Stimulated activated CD8-positive, alpha-beta memory T cell treated with anti-CD3 and anti-CD28 coated beads, Interleukin-7, amount 100 ng/mL, for 1 hour (primary cell): ENCODE measurements at places on chromosomes 12 and 14.

GRCh38 chr14:55336691-55337090 lies 65.5 kb downstream of the FBXO34 start:
- no peak for DNase-seq

- no peak for DNase-seq
Measured at GRCh38 chr14:21019366-21019765, 5.5 kb downstream of the NDRG2 start.

- DNase-seq, result no peak
Measured at GRCh38 chr12:43226151-43226550, 325.9 kb downstream of the ADAMTS20 start.

DNA sequence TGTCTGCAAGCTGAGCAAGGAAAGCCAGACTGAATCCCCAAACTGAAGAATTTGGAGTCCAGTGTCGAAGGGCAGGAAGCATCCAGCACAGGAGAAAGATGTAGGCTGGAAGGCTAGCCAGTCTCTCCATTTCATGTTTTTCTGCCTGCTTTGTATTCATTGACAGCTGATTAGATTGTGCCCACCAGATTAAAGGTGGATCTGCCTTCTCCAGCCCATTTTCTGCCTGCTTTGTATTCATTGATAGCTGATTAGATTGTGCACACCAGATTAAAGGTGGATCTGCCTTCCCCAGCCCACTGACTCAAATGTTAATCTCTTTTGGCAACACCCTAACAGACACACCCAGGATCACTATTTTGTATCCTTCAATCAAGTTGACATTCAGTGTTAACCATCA lies 85.3 kb downstream of the PLBD1 start:
- DNase-seq, result no peak

DNA sequence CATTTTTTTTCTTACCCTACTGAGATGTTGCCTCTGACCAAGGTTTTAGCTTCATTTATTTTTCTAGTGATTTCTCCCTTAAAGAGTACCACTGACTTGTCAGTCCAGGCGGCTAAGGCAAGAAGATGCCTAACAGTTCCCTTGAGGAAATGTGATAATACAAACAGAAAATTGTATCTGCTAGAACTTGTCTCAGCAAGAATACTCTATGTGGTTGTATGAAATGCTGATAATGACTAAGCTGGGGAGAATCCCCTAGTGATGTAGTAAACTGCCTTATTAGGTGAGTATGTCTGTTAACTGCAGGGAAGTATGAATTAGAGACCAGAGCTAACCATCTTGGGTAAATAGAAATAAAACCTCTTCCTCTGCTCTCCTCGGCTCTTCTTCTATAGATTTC lies 6.7 kb downstream of the C12orf54 start:
- no peak for DNase-seq

DNA sequence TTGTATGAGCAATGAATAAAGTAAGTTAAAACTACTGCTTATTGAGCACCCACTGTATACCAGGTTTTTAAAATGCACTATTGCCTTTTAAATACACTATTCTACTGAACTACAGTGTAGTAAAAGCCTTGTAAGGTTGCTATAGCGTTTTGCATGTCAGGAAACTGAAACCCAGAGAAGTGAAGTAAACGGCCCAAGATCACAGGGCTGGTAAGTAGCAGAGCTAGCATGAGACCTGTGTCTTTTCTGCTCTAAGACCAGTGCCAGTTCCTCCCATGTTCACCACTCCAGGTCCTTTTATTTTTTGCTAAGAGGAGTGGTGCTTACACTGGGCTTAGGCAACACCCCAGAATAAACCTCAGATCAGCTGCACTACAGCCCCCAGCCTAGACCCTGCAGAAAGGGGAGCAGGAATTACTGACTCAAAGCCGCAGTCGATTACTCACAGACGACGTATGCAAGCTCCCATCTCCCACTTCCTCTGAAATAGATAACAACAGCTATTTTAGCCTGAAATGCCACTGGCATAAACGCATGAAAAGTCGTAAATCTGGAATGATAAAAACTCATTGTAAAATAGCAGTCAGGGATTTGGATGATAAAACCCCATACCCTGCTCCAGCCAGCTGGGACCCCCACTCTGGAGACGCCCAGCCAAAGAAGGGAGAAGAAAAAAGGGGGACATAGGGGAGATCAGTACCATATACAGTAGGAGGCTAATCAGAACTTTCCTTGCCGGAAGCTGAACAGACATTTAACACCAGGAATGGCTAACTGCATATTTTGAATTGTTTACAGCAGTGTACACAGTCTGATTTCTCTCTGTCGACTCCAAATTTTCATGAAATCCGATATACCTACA lies 108.3 kb downstream of the NUAK1 start:
- DNase-seq, result no peak

GRCh38 chr14:21612324-21612723 lies 22.4 kb downstream of the OR10G2 start:
- DNase-seq, result no peak

DNA sequence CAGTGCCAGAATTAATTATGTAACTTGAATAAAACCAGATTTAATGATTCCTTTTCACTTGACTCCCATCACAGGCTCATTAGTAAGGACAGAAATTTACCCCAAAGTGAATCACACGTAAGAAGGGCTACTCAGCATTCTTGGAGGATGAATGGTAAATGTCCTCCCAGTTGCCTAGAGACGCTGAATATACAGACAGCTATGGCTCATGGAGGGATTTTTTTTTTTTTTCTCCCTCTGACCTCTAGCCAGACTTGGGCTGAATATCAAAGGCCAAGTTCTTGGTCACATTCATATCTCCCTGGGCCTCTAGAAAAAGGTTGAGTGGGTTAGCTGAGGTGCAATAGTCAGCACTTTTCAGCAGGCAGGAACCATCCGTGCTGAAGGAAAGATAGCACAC lies 77.5 kb downstream of the PHLDA1 start:
- DNase-seq, result no peak

- no peak for DNase-seq
Measured at GRCh38 chr12:8018666-8019581, 13.6 kb upstream of the FOXJ2 start.

DNA sequence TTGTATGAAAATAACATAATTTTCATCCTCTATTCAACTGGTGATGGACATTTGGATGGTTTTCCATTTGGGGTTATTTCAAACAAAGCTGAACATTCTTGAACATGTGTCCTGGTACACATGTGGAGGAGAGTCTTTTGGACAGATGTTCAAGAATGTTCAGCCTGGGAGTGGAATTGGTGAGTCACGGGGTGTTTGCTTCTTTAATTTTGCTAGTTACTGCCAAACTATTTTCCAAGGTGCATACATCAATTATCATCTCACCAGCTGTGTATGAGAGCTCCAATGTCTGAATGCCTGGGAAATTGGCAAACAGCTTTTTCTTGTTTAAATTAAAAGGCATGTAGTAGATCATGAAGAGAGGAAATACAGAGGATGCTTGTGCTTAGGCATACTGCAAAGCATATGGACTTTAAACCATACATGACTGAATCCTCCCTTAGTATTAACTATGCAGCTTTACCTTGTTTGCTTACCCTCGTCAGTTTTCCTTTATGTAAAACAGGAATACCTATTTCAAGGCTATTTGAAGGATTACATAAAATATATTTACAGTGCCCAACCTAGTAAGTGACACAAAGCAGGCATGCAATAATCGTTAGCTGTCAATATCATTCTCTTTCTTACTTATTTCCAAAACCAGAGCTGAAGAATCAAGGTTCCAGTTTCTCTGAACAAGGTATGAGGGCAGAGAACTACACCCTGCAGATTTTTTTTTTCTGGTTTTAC lies 152.1 kb downstream of the ITPR2 start:
- DNase-seq, result no peak

DNA sequence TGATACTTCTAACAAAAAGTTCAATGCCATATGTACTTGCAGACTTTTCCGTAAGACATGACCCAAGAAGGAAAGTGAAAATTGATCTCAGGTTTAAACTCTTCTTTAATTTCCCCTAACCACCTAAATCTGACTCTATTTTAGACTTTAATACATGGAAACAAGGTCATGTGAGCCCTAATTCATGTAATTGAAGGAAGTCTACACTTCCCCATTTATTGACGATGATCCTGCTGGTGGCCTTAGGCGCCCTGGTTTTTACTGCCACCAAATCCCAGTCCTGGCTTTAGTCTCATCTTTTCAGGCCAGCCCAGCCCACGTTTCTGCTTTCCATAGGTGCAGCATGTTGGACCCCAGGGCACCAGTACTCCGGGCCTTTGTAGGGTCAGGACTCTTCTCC lies 157.9 kb downstream of the PELI2 start:
- DNase-seq, result no peak

GRCh38 chr14:51605575-51605974 lies 46.1 kb upstream of the FRMD6 start:
- no peak for DNase-seq

DNA sequence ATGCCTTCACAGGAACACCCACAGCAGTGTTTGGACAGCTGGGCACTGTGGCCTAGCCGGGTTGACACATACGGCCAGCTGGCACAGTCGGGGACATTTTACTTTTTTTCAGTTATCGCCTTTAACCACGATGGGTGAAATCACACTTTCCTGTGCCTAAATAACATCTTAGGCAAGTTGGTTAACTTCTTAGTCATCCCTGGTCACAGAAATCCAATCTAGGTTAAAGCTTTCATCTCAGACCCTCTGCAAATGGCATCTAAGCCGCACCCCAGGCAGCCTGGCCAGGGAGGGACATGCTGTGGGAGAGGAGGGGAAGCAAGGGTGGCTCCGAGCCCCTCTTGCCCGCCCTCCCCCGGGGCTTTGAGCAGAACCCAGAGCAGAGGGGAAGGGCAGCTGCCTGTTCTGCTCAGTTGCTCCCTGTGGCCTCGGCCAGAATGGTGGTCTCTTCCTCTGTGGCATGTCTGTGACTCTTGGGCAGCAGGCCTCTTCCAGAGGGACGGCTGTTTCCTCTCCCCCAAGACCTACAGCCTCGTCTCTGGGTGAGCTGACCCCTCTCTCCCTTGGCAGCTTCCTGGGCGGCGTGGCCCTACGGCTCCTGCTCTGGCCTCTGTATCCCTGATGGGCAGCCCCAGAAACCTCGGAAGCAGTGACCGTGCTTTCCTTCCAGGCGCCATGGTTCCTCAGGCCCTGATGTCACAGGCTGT lies 85.4 kb upstream of the DYNC1H1 start:
- no peak for DNase-seq

- no peak for DNase-seq
Measured at GRCh38 chr12:3646561-3647241, 106.2 kb downstream of the CRACR2A start.

DNA sequence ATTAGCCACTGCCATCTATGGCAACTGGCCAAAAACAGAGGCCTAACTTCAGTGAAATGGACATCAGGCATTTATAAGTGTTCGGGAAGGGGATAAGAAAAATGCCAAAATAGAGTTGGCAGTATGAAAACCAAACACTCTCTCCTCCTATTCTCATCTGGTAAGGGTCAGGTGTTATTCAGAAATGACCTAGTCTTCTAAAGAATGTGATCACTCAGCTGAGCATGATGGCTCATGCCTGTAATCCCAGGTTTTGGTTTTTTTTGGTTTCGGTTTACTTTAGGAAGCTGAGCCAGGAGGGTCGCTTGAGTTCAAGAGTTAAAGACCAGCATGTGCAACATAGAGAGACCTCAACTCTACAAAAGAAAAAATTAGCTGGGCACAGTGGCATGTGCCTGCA lies 170.3 kb downstream of the GRIN2B start:
- no peak for DNase-seq

DNA sequence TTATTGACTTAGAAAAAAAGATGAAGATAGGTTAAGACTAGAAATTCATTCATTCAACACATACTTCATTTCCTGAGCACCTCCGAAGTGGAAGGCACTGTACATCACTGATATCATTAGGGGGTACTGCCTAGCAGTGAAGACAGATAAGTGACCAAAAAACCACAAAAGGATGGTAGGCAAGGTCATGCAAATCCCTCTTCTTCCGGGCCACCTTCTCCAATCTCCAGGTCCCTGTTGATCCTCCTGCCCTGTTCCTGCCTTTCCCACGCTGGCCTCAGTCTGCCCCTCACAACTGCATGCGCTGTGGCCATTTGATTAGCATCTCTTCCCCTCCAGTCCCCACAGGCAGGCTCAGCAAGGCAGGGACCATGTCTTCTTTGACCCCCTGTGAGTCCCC lies 60.8 kb downstream of the SETD3 start:
- DNase-seq, result no peak

DNA sequence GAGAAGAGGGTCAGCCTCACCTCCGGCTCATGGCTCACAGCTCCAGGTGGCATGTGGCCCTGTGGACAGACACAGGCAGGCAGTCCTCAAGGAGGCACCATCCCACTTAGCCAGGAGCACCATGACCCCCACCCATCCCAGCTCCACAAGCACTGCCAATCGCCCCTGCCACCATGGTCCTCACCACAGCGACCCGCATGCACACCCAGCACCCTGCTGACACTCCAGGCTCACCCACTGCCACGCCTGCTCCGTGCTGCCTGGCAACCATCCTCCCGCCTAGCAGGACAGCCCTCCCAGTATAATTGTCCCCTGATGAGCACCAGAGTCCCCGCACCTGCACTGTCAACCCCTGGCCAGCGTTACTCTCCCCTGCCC lies 50.9 kb downstream of the TRPV4 start:
- no peak for DNase-seq

GRCh38 chr14:50396631-50397389 lies at the start of gene CDKL1:
TSS of gene CDKL1 (minus strand) at chr14:50396881. CDS start at chr14:50395868, 1,013 bp downstream.
- DNase-seq, result no peak

- no peak for DNase-seq
Measured at GRCh38 chr12:27549236-27549800, 25.3 kb downstream of the PPFIBP1 start.

DNA sequence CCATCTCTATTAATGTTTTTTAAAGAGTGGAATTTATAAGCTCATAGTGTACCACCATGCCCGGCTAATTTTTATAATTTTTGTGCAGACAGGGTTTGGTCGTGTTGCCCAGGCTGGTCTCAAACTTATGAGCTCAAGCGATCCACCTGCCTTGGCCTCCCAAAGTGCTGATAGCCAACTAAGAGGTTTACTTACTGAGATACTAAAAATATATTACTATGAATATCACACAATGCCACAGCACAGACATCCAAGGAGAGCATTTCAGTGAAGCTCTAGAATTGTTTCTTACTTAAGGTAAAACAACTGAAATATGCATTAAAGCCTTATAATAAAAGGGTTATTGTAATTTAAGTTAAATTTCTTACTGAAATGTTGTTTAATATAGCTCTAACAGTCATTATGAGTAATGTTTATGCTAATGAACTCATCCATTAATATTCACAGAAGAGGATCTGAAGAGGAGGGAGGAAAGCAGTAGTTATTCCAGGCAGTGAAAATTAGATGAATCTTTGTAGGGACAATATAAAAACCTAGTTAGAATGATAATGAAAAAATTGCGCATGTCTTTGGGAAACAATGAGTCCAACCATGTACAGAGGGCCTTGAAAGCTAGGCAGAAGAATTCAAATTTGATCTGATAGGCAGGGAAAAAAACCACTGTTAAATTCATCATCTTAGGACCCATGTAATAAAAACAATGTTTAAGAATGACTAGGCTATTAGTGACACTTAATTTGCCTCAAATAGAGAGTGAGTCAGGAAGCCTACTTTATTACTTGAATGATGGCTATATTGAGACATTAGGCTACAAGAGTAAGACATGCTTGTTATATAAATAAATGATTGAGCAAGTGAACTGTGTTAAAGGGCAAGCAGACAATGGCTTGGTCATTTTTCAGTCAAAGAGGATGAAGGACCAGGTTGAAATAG lies 99.2 kb downstream of the SLC41A2 start:
- no peak for DNase-seq

- no peak for DNase-seq
Measured at GRCh38 chr14:100667656-100668055, 59.0 kb upstream of the DLK1 start.
